ENCODE measurements at places on chromosomes 1 and 21.

DNA sequence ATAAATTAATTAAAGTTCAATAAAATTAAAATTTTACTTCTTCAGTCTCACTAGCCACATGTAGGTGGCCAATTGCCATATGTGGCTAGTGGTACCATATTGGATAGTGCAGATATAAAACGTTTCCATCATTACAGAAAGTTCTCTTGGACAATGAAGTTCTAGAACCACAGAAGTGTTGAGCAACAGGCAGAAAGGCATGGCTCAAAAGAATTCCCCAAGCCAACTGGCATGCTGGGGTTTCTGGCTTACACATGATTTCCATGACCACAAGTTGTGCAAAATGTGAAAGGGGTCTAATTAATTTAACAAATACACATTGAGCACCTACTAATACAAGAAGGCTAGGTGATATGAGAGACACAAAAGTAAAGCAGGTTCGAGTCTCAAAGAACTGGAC, 72.2 kb upstream of the CDC42BPA start:
- DNase-seq: no peak

- no peak for DNase-seq
These were observed 422 bp upstream of the RSBN1 start for GRCh38 chr1:113812661-113813135.

DNA sequence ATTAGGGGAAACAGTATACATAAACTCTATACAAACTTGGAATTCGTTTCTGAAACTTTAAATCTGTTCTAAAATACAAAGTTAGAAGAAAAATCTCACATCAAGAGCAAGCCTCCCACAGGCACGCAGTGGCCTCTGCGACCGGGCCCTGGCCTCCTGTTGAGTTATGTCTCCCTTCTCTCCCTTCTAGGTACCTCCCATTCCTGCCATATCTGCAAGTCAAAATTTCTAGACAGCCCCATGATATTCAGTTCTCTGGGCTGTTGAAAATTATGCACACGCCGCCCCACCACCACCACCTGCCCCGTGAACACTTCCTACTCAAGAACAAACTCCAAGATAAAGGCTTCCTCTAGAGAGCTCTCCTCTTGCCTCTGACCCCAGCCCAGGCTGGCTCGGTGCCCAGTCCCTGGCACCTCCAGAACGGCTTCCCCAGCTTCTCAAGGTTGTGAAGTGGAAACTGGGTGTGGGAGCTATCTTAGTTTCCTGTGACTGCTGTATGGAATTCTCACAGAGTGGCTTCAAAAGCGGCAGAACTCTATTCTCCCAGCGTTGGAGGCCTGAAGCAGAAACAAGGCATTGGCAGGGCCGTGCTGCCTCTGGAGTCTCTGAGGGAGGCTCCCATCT, 37.7 kb upstream of the LRP8 start:
- DNase-seq: no peak

GRCh38 chr1:234538930-234539649, 60.1 kb upstream of the TARBP1 start:
- DNase-seq: no peak

DNA sequence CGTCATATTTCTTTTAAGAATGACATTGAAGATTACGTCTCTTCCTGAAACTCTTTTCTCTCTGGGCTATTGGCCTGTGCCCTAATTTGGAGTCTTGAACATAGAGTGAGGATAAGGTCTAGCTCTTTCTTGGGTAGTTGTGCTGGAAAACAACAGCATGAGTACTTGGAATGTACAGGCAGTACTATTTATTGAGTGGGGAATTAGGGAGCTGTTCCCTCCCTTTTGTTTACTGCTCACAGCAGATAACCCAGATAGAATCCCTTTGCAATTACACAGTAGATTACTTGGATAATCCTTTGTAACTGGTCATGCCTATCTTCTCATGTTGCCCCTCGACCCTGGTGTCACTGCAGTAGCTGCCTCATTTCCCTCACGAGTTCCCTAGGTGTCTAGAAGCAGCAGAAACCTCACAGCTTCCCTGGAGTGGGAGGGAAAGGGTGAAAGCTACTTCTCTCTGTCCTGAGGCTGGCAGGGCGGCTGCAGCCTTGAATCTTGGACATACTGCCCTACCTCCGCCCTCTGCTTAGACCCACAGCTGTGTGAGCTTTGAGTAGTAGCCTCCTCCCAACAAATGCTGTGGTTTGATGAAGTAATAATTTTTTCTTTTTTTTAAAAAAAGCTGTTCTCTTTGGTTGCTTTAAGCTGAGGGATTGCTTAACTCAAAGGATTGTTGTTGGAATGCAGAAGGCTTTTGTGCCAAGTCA, 70.6 kb downstream of the FGGY start:
- no peak for DNase-seq

DNA sequence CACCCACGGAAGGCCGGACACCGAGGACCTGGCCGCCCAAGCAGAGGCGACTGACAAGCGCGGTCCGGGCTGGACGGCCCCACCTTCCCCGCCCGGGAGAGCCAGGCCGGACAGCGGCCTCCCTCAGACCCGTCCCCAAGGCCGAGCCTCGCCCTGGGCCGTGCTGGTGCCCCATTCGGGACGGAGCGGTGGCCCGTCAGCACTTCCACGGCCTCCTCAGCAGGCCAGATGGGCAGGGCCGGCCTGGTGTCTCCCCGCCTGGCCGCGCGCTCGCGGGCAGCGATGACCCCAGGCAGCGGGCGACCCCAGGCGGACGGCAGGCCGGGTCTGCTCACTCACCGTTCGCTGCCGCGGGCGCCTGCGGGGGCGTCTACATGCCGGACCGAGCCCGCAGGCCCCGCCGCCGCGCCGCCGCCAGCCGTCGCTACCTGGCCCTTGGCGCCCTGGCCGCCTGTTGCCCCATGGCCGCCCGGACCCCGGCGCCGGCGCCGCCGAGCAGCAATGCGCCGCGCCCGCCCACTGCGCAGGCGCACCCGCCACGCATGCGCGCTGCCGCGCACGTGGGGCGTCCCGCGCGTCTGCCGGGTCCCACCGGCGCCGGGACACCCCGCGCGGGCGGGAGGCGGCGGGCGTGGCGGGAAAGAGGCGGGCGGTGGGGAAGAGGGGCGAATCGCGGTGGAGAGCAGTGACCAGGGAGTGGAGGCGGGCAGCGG, at the start of gene NADK:
Gene NADK (minus strand): TSS at position 521 of the 713 bp plus-strand sequence. CDS start 13,064 bp downstream, outside the sequence.
- DNase-seq: peak; percentile 51

DNA sequence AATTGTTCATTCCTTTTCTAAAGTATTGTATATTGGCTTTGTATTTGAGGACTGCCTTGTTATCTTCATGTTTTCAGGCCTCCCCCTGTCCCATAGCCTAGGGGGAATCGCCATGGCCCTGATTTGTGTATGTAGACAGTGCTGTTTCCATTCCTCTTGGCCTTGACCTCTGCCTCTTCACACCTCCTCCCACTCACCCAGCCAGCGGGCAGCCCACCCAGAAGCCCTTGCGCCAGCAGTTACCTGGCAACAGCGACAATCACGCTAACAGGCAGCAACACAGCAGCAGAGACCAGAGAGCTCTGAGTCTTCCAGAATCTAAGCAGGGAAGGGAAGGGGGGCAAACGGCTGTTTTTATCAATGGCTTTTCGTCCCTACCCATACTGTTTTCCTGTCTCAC, 50.0 kb upstream of the NPL start:
- DNase-seq: no peak

DNA sequence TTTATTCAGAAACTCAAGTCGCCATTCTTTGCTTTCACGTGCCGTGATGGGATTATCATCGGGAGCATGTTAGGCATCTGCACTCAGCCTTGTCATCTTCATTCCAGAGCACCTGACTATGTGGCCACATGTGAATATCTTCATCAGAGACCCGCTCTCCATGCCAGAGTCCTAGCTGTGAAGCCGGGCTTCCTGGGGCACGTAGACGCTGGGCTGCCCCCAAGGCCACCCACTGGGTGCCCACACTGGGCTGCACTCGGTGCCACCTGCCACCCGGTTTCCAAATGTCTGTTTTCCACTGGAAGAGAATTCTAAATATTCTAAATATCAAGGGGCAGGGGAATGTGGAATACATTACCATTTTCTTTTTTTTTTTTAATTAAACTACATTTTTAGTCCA, 43.8 kb downstream of the SLC37A1 start:
- no peak for DNase-seq

- no peak for DNase-seq
These were observed 163.7 kb downstream of the NTMT2 start for GRCh38 chr1:170309389-170310013.

DNA sequence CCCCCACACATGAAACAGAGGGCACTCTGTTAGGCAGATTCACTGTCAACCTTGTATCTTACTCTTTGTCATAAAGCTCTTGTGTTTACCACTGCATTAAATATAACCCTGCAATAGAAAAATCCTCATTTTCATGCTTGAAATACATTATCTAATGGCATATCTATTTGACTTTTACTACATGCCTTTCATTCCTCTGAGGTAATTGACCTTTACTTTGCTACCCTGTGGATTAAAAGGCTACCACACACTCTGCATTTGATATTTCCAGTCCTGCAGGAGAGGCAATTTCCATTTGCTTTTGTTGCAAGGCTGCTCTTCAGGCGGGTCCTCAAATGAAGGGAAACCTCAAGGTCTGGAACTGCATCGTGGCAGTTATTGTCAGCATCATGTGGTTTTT, 238.0 kb downstream of the NTNG1 start:
- peak; percentile 63 for DNase-seq

DNA sequence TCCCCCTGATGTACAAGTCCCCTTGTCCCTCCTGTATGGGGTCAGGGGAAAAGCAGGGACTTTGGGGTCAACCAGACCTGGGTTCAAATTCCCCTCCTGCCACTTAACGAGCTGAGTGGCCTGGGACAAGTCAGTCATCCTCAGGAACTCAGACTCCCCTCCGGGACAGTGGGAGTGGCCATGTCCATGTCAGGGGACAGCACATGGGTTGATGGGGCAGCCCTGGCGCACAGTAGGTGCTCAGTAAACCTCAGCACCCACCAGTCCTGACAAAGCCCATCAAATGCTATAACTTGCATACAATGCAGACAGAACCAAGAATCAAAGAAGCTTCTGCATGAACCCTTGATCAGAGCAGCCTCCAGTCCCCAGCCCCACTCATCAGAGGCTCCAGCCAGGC, 30.0 kb downstream of the MATN1 start:
- DNase-seq: no peak

GRCh38 chr1:110864287-110864686, 8.7 kb upstream of the CD53 start:
- no peak for DNase-seq

GRCh38 chr1:167544447-167545093, 9.0 kb downstream of the CREG1 start:
- DNase-seq: no peak

- peak; percentile 31 for DNase-seq
These were observed 1577.0 kb downstream of the NCAM2 start for GRCh38 chr21:22575165-22575584.

DNA sequence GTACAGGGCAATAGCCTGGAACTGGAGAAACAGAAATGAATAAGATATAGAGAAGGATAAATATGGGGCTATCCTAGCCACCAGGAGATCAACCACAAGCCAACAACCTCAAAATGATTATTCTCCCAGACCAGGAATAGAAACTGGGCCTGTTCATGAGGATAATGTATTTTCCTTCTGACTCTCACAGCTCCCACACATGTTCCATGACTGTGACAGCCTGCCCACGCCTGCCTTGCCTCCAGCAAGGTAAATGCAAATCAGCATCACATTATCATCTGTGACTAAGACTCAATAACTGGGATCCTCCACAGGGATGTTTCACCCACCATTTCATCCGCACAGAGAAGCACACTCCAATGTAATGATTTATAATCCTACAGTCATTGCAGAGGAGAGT, 3.3 kb downstream of the ENSA start:
- DNase-seq: no peak

DNA sequence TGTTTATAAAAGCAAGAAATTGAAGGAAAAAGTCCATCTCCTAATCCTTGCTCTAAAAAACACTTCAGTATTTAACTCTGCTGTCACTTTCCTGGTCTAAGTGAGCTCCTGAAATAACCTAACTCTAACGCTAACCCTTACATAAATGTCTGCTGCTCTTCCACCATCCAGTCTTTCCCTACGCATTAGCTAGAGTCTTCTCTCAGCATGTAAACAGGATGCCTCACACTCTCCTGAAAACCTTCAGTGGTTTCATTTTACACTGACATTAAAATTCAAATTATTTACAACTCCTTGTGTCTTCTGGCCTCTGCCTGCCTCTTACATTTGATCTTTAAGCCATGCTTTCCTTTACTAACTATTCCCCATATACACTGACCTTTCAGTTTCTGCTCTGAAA, 697.6 kb upstream of the CXADR start:
- DNase-seq: no peak

- no peak for DNase-seq
These were observed 62.1 kb downstream of the HSPG2 start for GRCh38 chr1:21874778-21875547.

GRCh38 chr1:11285883-11286734, 13.1 kb downstream of the UBIAD1 start:
- no peak for DNase-seq

GRCh38 chr1:15100121-15100879, 53.2 kb upstream of the TMEM51 start:
- peak; percentile 39 for DNase-seq

DNA sequence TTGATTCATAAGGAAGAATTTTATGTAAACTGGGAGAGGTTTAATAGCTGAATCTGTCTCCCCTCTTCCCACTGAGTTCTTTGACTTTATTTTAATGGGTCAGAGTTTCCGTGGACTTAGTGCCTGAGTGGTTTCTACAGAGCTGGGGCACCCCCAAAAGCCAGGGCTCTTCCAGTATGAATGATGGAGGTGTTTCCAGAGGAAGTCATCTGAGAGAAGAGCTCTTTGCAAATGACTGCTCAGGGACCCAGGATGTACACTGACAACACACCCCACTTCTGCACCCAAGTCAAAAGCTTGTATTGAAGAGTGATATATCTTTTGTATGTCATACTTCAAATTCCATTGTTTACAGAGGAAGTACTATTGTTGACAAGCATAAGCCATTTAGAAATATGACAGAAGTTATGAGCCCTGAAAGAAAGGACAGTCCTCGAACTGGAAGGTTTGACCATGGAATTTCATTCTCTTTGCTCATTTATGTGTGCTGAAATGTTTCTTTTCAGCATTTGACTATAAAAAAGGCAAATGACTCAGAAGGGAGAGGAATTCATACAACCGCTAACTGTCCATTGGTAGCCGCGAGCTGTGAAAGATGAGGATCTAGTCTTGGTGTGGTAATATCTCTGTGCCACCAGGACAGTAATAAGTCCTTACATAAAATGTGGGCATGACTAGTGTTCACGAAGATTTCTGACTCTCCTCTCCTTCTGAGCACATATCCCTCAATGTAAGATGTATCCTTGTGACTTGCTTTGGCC, 25.4 kb upstream of the LMX1A start:
- no peak for DNase-seq

GRCh38 chr1:150973836-150974579, 627 bp downstream of the CERS2 start:
- DNase-seq: peak; percentile 40

DNA sequence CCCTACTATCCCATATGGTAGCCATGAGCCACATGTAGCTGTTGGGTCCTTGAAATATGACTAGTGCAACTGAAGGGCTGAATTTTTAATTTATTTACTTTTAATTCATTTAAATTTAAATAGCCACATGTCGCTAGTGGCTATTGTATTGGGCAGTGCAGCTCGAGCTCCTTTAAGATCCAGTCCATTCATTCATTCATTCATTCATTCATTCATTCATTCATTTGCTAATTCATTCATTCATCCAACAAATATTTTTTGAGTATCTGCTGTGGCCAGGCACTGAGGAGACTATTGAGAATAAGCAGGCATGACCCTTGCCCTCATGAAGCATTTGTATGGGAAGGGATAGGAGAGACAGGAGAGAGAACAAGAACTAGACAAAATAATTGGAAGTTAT, 29.5 kb upstream of the ACOT11 start:
- DNase-seq: no peak
